Activated naive CD4-positive, alpha-beta T cell treated with anti-CD3 and anti-CD28 coated beads, Interleukin-2, amount 10 ng/mL, durations not matched to agents 5 hours and 36 hours (primary cell): ENCODE measurements at places on chromosomes 7 and 10. TPM values are rescaled to one million over a fixed set of nuclear protein-coding genes. Genes with fewer than 3 reads are reported as not detected.

Gene CALHM3
- total RNA-seq = 0.20 TPM

Gene OR2A1
- total RNA-seq = 0.12 TPM

Gene MUC12
- not detected for total RNA-seq

Gene TBXAS1
- 5.6 TPM for total RNA-seq

Gene GIMAP4
- 368 TPM for total RNA-seq

Gene DMBT1
- total RNA-seq = not detected

Gene LRRN3
- 257 TPM for total RNA-seq

Gene NXPH1
- not detected for total RNA-seq

Gene PTPRZ1
- not detected for total RNA-seq

Gene GPR26
- total RNA-seq = not detected
